Fibroblast of villous mesenchyme (primary cell): ENCODE measurements at places on chromosomes 12 and 14. TPM values are rescaled to one million over a fixed set of nuclear protein-coding genes. Genes with fewer than 3 reads are reported as not detected.

The KIF5A gene
- 0.86 and 1.3 TPM in 2 replicates for total RNA-seq

DNA sequence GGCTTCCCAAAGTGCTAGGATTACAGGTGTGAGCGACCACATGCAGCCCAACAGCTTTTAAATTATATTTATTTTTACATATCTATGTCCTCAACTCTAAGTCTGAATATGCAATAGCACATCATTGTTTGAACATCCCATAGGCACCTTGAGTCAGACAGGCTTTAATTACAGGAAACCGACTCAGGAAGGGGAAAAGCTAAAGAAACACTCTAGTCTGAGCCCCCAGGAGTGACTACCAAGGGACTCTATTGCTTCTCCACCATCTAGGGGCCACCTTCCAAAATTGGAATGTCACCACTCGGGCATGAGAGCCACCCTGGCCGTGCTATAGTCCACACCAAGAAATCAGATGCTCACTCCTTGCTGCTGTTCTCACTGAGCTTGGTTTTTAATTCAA lies 14.0 kb upstream of the MFAP5 start:
- DNase-seq = no peak

The SIX1 gene
- total RNA-seq = under 0.01 and 0.64 TPM in 2 replicates

The EML5 gene
- total RNA-seq = 0.32 and 0.86 TPM in 2 replicates

The NFATC4 gene
- total RNA-seq = 56.4 and 68.2 TPM in 2 replicates

The PMCH gene
- not detected in 2 replicates for total RNA-seq
